DND-41 (cell line): ENCODE measurements at places on chromosomes 1 and 21.

GRCh38 chr1:153395136-153395685 is 4.3 kb upstream of the S100A8 start:
- H3K36me3 ChIP-seq = no peaks in the 10 kb centered on the region
- H3K27me3 ChIP-seq = no peaks in the 10 kb centered on the region
- no peak overlapping the region for H3K4me3 ChIP-seq
- H3K27ac ChIP-seq = no peak overlapping the region

DNA sequence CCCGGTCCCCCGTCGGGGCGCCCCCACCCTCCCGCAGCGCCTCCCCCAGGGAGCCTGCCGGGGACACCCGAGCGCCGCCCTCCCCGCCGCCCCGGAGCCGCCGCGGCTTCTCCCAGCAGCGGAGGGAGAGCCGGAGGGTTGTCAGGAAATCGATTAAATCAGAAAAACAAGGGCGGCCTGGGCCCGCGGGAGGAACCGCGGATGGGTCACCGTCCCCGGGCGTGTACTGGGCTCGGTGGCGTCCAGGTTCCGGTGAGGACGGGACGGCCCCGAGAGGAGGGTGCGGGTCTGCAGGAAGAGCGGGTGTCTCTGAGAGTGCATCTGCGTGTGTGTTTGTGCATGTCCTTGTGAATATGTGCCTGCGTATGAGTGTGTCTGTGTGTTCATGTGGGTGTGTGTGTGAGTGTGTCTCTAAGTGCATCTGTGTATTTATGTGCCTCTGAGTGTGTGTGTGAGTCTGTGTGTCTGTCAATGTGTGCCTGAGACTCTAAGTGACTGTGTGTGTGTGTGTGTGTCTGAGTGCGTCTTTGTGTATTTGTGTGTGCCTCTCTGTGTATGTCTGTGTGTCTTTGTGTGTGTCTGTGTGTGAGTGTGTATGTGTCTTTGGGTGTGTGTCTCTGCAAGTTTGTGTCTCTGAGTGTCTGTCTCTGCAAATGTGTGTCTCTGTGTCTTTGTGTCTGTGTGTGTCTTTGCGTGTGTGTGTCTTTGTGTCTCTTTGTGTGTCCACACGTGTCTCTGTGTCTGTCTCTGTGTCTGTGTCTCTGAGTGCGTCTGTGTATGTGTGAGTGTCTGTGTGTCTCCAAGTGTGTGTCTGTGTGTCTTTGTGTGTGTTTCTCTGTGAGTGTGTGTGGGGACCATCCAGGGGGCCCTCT is 1.1 kb downstream of the SPSB1 start:
- H3K27ac ChIP-seq = peak overlapping the region; percentile 77
- peak overlapping the region; percentile 61 for H3K4me3 ChIP-seq
- no peaks in the 10 kb centered on the region for H3K27me3 ChIP-seq
- DNase-seq = peak; percentile 62
- peaks cover 26% of the 10 kb centered on the region for H3K36me3 ChIP-seq
- peaks cover 67% of the 10 kb centered on the region for H3K4me1 ChIP-seq

GRCh38 chr21:32297449-32297848 is 1.2 kb upstream of the MRAP start:
- no peak for DNase-seq
- no peak overlapping the region for H3K27ac ChIP-seq
- H3K27me3 ChIP-seq = no peaks in the 10 kb centered on the region
- no peaks in the 10 kb centered on the region; the same call in 1 of the 2 replicates for H3K36me3 ChIP-seq
- no peak overlapping the region for H3K4me3 ChIP-seq
- no peaks in the 10 kb centered on the region for H3K4me1 ChIP-seq

GRCh38 chr1:77824079-77824478 is 44.6 kb downstream of the MIGA1 start:
- no peaks in the 10 kb centered on the region for H3K27me3 ChIP-seq
- H3K4me3 ChIP-seq = no peak overlapping the region
- peaks cover 45% of the 10 kb centered on the region; the same call in 1 of the 2 replicates for H3K36me3 ChIP-seq

- H3K4me3 ChIP-seq = no peak overlapping the region
- H3K4me1 ChIP-seq = no peaks in the 10 kb centered on the region
- peak; percentile 56 for DNase-seq
These were observed 17.3 kb downstream of the CA6 start for GRCh38 chr1:8962812-8963530.

DNA sequence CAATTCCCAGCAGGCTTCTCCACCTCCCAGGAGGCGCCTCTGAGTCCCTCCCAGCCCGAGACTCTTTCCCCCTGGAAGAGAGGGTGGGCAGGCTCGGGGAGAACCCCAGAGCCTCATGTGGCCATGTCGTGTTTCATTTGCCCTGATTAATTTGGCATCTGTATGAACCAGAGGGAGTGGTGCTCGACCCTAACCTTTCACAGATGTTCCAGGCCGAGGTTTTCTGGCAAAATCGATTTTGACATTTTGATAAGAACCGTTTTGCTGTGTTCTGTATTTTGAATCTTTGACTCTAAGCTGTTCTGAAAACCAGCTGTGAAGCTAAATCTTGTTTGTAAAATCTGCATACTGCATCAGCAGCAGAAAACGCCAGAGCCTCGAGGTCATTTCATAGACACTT is 367.4 kb downstream of the CAMTA1 start:
- no peak overlapping the region for H3K27ac ChIP-seq
- no peaks in the 10 kb centered on the region for H3K36me3 ChIP-seq
- H3K27me3 ChIP-seq = peaks cover 9% of the 10 kb centered on the region

GRCh38 chr1:48164571-48164970 is 57.9 kb upstream of the SLC5A9 start:
- H3K27ac ChIP-seq = no peak overlapping the region
- no peaks in the 10 kb centered on the region for H3K4me1 ChIP-seq
- no peak for DNase-seq

- H3K4me3 ChIP-seq = no peak overlapping the region
- no peaks in the 10 kb centered on the region for H3K27me3 ChIP-seq
- H3K27ac ChIP-seq = no peak overlapping the region
- DNase-seq = no peak
These were observed 42.5 kb downstream of the CCN1 start for GRCh38 chr1:85623061-85623471.

GRCh38 chr21:23968722-23969647 is 1638.3 kb downstream of the MRPL39 start:
- no peaks in the 10 kb centered on the region for H3K36me3 ChIP-seq
- peaks cover 31% of the 10 kb centered on the region for H3K4me1 ChIP-seq
- peak overlapping the region; percentile 82 for H3K27ac ChIP-seq
- DNase-seq = peak; percentile 92
- no peaks in the 10 kb centered on the region for H3K27me3 ChIP-seq
- H3K4me3 ChIP-seq = no peak overlapping the region

- no peaks in the 10 kb centered on the region for H3K36me3 ChIP-seq
- no peaks in the 10 kb centered on the region for H3K27me3 ChIP-seq
- no peak overlapping the region for H3K27ac ChIP-seq
- no peak overlapping the region for H3K4me3 ChIP-seq
These were observed 1265.3 kb upstream of the ADGRL2 start for GRCh38 chr1:80535466-80535865.
